ENCODE measurements at places on chromosomes 12 and 14.

DNA sequence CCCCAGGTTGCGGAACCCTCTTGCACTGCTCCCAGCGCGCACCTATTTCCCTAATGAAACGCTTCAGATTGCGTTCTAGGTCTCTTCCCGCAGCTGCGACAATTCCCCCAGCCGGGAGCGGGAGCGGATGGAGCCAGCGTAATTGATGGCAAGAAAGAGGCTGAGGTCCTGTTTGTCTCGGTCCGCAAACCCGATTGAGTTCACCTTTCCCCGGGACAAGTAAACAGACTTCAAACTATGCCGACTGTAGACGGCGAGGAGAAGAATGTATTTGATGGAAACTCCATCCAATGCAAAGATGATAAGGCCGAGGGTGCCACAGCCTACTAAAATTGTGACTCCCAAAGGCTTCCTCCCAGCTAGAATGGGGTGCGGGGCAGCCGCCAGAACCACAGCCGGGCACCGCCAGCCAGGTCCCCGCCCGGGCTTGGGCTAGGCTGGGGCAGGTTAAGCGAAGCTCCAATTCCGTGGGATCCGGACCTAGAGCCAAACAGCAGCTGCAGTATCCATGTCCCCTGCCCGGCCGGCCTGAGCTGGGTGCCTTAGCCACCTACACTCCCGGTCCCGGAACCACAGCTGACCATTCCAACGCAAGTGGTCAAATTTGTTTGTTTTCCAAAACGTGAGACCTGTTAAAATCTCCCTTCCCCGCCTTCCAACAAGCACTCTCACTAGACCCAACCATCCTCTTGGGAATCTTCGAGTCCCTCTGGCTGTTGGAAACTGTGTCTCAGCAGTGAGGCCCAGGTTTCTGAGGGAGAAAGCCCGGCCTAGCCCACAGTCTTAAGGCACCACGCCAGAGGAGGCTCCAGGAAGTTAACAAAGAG is 5.5 kb downstream of the NKX2-1 start:
- no peak for DNase-seq

DNA sequence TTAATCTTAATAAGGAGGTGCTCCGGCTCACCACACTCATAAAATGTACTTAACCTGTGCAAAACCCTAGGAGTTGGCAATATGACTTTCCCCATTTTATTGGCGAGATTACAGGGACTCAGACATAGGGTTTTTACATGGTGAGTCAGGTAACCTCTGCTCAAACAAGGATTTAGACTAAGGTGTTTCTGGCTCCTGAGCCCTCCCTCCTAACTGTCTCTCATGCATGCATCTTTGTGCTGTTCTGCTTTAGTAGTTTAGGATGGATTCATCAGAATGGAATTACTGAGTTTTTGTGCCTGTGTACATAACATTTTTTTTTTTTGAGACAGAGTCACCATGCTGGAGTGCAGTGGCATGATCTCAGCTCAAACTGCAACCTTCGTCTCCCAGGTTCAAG is 993.3 kb upstream of the TMEM132C start:
- DNase-seq, result no peak

DNA sequence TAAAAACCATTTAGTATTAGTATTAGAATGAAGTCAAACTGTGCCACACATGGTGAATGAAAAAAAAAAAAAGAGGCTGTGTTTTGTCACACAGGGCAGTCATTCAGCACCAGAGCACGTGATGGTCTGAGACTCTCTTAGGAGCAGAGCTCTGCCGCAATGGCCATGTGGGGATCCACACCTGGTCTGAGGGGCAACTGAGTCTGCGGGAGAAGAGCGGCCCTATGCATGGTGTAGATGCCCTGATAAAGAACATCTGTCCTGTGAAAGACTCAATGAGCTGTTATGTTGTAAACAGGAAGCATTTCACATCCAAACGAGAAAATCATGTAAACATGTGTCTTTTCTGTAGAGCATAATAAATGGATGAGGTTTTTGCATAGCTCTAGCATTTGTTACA is 12.2 kb upstream of the BDKRB1 start:
- no peak for DNase-seq

DNA sequence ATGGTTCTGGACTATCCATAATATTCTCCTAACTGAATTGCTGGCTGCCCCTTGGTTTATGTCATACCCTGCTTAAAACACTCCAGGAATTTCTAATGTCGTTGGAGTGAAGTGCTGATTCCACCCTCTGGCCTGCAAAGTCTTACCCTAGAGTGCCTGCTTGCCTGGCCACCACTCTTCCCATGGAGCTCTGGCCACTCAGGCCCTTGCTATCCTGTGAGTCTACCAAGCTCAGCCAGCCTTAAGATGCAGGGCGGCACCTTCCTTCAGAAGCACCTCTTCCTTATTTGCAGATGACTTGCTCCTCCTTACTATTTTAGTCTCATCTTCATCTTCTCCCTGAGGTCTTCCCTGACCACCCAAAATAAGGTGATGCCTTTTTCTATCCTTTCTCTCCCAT is 35.3 kb downstream of the SLC6A15 start:
- no peak for DNase-seq

DNA sequence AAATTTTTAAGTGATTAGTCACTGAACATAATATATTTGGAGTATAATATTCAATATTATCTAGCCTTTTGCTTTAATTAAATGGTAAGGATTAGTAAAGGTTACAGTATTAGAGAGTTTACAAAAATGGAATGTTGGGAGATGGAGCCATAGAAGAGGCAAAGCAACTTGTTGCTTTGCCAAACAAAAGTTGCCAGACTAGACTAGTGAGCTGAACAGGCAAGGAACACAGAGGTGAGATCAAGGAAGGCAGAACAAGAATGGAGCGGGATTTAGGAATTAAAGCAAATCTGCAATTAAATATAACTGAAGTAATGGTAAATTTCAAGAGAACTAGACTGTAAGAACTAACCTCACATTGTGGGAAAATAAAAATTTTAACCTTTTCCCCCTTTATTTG is 5.1 kb downstream of the ARF6 start:
- DNase-seq, result no peak
